T-helper 2 cell (primary cell): ENCODE measurements at places on chromosomes 4 and X.

- DNase-seq, result no peak
Observed at GRCh38 chr4:7764466-7764865, 175.2 kb downstream of the AFAP1 start.

- no peak for DNase-seq
Observed at GRCh38 chrX:76202471-76202870, 29.6 kb downstream of the PBDC1 start.

DNA sequence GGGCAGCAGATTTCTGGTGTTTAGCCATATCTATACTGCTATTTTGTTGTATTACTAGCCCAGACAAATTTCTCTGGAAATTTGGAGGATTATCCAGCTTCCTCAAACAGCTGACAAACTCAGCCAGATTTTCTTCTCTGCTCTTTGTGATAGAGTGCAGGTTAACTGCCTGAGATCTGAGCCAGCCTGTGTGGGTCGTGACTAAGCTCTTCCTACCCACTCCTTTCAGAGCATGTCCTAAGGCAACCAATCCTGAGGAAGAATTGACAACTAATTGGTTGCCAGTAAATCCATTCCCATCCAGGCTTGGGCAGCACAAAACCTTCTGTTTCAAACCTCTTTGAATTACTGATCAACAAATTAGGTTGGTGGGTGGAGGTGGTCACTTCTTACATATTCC is 2.5 kb upstream of the GABRA2 start:
- DNase-seq, result no peak

DNA sequence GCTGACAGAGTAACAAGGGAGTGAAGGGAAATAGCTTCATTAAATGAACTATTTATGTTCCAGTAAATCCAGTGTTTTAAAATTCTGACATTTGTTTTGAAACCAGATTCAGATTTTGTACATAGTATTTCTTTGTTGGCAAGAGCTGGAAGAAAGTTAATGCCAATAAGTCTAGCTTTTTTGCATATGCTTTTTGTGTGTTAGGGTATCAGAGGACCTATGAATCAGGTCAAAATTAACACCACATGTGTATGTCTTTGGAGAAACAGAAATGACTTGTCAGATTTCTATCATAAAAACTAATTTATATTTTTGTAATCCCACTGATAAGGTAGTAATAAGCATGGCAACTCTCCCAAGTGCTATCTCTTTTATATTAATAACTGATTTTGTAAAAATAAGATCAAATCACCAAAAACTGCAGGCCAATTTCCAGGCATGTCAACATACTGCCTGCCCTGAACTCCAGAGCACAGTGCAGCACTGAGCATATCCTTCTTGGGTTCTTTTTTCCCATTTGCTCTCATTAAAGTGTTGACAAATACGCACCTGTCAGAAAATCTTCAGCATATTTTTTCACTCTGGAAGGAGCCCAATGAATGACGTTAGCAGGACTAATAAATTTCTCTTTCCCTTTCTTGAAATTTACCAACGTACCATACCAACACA is 65.5 kb downstream of the SH3RF1 start:
- DNase-seq, result no peak

DNA sequence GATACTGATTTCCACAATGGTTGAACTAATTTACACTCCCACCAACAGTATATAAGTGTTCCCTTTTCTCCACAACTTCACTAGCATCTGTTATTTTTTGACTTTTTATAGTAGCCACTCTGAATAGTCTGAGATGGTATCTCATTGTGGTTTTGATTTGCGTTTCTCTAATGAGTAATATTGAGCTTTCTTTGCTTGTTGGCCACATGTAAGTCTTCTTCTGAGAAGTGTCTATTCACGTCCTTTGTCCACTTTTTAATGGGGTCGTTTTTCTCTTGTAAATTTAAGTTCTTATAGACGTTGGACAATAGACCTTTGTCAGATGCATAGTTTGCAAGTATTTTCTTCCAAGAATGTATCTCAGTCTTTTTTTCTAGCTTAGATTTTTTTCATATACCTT is 10.0 kb downstream of the FBXW7 start:
- peak; percentile 60 for DNase-seq

- no peak for DNase-seq
Observed at GRCh38 chr4:98619180-98619579, 39.2 kb downstream of the TSPAN5 start.

GRCh38 chr4:176036585-176037205 is 28.9 kb upstream of the WDR17 start:
- DNase-seq, result no peak

GRCh38 chr4:98516441-98517217 is 141.8 kb downstream of the TSPAN5 start:
- DNase-seq, result no peak

DNA sequence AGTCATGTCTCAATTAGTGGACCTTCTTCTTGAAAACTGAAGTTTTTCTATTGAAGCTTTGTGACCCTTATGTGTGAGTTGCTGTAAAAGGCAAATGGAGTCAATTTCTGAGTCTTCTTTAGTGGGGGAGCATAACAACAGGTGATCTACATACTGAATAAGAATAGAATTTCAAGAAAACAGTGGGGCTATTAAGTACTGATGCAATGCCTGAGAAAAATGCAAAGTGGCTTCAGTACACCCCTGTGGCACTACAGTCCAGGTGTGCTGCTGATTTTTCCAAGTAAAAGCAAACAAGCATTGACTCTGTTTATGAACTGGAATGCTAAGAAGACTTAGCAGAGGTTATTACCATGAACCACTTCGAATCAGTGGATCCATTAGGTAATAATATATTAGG is 328.0 kb upstream of the PABPC4L start:
- no peak for DNase-seq

- DNase-seq, result no peak
Observed at GRCh38 chr4:73445383-73446335, 9.6 kb downstream of the AFP start.
